ENCODE measurements at places on chromosomes 12 and 14.

DNA sequence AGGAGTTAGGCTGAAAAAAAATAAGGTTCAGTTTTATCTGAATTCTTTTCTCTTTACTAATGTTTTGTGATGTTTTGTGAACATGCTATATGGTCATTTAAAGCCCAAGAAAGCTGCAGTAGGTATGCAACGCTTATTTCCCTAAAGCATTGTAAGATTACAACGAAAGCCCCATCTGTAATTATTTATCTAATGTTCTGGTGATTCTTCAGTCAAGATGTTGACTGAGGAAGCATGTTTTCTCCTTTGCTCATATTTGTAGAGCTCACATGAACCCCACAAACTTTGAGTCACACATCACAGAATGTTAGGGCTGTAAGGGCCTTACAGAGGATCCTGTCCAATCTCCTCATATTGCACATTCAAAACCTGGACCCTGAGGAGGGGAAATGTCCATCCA is 3.2 kb upstream of the TUBA1C start:
- DNase-seq, result no peak

DNA sequence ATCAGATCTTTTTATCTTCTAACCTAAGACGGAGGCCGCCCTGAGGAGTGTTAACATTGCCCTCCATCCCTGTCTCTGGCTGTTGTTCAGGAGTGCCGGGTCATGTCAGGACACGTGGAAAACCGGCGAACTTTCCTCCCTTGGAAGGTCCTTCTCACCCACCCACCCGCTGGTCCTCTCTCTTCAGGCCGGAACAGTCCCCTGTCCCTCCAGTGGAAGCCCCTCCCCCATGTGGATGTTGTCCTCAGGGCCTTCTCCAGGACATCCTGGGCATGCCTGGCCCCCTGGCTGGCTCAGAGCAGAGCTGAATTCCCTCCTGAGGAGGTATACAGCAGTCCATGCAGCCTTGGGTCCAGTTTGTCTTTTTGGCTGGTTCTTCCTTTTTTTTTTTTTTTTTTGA is 20.3 kb upstream of the ITPK1 start:
- no peak for DNase-seq

GRCh38 chr12:52058631-52059361 is 7.6 kb downstream of the NR4A1 start:
- no peak for DNase-seq

DNA sequence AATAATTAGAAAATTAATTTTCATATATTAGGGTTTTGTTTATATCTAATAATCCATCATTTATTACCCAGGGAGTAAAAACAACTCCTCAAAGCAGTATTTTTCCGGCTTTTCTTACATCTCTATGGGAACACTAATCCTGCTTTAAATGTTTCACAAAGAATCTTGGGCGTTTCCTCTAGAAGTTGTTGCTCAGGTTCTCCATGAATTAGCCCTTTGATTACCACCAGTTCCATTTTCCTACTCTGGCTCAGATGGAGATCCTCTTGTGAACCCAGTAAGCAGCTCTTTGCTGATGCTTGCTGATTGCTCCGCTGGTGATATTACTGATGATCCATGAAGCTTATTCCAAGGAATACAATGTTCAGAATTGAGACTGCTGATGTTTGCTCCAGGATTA is 78.5 kb upstream of the PKP2 start:
- DNase-seq, result no peak

- DNase-seq, result no peak
Measured at GRCh38 chr12:4643747-4644146, 5.1 kb downstream of the AKAP3 start.

GRCh38 chr14:38016497-38016896 is 191.2 kb upstream of the SSTR1 start:
- no peak for DNase-seq
